T47D (cell line): ENCODE measurements at places on chromosomes 12 and 14.

GRCh38 chr12:69569236-69569635 lies 16.0 kb upstream of the CCT2 start:
- no peak for DNase-seq

DNA sequence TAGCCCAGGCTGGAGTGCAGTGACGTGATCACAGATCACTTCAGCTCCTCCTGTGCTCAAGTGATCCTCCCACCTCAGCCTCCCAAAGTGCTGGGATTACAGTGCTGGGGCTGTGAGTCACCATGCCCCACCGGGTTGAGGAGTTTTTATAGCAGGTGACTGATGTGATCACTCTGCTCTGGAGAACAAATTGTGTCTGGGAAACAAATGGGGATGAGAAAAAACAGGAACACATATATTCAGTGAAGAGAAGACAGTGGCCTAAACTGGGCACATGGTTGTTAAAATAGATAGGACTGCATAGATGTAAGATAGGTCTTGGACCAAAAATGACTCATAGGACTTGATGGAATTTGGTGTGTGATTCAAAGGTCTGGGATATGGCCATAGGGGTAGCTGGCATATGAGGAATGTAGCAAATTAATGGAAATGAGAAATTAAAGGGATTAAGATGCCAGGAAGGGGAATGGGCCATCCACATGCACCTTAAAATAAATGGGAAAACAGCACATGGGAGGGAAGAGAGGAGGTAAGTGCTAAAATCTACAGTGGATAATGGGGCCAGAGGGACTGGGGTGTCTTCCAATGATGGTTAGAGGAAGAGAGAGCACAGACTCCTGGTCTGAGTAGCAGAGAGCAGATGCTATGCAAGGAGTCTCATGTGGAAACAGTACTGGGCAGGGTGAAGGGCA lies 11.2 kb downstream of the BCAT1 start:
- DNase-seq = no peak

DNA sequence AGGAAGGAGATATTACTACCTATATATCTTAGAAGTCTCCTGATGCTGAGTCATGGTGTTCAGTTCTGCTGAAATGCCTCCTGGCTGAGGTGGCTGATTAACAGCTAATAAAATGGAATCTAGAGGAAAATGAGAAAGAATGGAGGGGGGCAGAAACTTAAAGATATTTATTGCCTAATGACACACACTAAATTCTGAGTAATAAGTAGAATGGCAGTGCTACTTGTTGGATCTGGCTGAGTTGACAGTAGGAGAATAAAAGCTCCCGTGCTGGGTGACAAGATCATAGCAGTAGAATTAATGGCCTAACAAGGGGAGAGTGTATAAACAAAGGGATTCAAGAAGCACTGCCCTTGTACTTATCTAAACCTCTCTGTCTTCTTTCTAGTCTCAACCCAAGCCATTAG lies 137.5 kb downstream of the CNTN1 start:
- no peak for DNase-seq

GRCh38 chr14:27890259-27890658 lies 876.3 kb upstream of the FOXG1 start:
- DNase-seq = no peak

DNA sequence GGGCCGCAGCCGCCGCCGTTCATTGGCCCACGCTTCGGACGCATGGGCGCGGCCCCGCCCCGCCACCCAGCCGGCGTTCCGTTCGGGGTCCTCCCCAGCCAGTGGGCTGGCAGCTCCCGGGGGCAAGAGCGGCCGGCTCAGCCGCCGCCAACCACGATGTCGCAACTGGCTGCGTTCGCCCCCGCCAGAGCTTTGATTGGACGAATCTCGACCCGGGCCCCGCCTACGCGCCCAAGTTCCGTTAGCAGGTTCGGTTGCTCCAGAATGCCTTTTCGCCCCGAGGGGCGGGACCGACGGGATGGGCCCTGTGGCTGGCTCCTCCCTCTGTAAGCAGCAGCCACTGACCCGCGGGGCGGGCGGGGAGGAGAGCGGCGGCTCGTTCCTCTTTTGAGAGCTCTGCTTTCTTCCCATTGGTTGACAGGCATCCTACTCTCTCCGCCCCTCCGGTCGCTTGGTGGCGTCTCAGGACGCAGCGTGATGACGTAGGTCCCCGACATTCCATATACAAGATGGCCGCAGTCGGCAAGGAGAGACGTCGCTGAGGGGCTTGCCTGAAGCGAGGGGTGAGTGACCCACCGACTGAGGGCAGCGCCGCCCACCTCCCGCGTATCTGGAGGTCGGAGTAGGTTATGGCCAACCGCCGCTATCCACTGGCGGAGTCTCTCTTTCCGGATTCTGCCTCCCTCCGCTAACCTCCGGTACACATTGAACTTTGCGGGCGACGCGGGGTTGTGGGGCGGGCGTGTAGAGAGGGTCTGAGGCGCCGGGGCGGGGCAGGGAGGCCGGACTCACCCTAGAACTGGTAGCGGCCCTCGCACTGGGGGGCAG lies at the start of gene CCNK:
Gene CCNK, plus strand, starts transcription at position 493 of the 828 bp plus-strand sequence. CDS start 11,269 bp downstream, outside the sequence.
- DNase-seq = peak; percentile 100

- no peak for DNase-seq
These were observed 3.4 kb downstream of the PTHLH start for GRCh38 chr12:27968972-27969623.

DNA sequence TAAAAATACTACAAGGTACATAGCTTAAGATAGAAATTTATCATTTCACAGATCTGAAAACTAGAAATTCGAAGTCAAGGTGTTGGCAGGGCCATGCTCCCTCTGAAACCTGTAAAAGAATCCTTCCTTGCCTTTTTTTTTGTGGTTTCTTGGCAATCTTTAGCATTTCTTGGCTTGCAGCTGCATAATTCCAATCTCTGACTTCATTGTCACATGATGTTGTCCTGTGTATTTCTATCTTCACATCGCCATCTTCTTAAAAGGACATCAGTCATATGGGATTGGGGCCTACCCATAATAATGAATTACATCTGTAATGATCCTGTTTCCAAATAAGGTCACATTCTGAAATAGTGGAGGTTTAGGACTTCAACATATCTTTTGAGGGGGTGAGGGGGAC lies 250.4 kb downstream of the TMTC2 start:
- no peak for DNase-seq

DNA sequence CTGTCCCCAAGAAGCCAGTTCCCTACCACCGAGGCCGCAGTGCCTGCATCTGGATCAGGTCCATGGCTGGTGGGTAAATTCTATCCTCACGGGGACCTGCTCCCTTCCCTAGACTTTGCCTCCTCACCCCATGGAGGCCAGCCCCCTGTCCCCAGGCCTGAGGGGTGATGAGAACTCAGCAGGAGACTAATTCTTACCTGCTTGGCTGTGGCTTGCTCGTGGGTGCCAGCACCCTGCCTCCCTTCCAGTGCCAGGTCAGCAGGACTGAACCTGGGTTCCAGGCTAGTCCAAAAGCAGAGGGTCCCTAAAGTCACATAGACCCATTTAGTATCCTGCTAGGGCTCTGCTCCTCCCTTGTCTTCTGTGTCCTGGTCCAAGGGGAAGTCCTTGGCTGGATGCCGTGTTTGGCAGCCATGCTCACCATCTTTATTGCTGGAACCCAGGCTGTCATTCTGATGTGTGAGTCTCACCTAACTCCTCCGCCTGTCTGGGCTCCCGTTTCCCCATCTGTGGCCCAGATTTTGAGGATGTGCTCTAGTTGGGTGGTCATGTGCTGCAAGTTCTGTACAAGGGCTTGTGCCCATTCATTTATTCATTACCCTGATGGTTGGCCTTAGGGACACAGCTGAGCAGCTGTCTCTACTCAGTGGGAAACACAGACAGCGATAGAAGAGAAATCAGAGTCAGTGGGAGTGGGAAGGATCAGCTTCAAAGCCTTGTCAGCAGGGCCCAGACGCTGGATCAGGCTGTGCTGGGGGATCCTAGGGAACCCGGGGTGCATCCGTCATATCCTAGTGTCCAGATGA lies 949 bp downstream of the PLBD2 start:
- DNase-seq = no peak

DNA sequence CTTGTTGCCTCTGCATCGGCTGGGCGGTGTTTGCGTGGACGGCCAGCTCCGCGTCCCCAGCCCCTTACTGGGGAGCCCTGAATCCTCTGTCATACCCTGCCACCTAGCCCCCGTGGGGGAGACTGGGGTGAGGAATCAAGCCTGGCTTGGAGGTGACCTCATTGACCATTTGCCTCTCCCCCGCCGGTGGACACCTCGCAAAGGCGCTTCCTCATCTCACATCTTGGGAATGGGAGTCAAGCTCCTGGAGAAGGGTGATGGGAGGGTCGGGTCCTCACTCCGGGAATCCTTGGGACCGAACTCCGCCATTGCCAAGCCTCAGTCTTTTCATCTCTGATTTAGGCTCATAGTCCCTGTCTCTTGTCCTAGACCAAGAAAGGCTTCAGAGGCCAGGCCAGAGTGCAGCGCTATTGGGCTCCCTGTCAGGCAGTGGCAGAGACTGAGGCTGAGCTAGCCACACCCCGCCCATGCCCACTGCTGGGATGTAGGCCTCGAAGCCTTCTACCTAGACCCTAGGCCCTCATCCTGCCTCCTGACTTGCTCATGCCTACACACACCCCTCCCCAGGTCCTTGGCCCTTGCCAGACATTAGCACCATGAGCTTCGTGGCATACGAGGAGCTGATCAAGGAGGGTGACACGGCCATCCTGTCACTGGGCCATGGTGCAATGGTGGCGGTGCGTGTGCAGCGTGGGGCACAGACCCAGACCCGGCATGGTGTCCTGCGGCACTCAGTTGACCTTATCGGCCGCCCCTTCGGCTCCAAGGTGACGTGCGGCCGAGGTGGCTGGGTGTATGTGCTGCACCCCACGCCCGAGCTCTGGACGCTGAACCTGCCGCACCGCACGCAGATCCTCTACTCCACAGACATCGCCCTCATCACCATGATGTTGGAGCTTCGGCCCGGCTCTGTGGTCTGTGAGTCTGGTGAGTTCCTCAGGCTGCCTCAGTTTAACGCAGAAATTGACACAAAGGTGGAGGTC lies 678 bp downstream of the TRMT61A start:
- DNase-seq = no peak

- no peak for DNase-seq
These were observed 3.9 kb downstream of the TSPAN9 start for GRCh38 chr12:3081091-3081490.

GRCh38 chr12:123142921-123143735 lies 7.8 kb downstream of the PITPNM2 start:
- DNase-seq = no peak

- no peak for DNase-seq
These were observed 59.5 kb downstream of the CRADD start for GRCh38 chr12:93736640-93737178.

GRCh38 chr14:24066496-24067132 lies 4.7 kb upstream of the CPNE6 start:
- DNase-seq = no peak

GRCh38 chr14:99753225-99754140 lies 39.7 kb upstream of the EML1 start:
- no peak for DNase-seq

DNA sequence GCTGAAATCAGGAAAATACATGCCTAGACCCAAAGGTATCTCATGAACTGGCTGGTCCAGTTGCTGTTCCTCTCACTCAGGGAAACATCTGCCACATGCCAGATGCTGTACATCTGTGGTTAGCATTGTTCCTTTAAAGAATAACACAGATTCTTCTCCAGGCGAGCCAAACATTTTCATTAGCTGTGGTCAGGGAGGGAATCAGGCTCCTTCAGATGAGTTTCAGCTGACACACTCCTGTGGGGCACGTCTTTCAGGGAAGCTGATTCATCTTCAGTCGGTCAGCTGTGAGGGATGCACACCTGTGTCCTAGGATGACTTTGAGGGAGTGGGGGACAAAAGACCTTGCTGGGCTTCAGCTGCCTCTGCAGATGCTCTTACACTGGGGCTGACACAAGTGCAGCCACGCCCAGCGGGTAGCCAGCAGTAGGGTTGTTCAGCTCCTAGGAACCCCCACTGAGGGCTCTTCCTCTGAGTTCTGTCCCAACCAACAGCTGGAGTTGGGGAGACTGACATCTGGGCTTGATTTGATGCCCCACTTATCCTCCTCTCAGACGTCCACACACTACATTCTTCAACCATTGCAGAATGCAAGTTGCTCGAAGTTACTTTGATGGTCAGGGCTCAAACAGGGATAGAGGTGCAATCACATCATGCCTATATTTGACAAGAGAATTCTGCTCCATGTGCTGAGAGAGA lies 155.0 kb downstream of the NUAK1 start:
- DNase-seq = no peak

DNA sequence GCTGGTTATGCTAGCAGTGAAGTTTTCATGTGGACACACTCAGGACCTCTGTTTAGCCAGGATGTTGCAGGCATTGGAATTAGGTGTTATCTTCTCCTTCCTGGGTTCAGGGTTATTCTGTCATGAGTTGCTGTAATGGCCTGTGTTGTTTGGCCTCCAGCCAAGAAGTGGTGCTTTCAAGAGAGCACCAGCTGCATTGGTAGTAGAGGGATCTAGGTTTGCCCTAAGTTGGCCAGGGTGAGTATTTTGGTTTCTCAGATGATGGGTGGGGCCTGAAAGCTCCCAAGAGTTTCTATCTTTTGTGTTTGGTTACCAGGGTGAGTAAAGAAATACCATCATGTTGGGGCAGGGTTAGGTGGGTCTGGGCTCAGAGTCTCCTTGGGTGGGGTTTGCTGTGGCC lies 2.7 kb upstream of the GZMH start:
- DNase-seq = no peak

GRCh38 chr14:54785136-54785777 lies 117.4 kb downstream of the GCH1 start:
- DNase-seq = no peak

GRCh38 chr12:4443616-4444015 lies 2.0 kb downstream of the FGF6 start:
- no peak for DNase-seq

- no peak for DNase-seq
These were observed 498 bp downstream of the GPR132 start for GRCh38 chr14:105064721-105065143.

DNA sequence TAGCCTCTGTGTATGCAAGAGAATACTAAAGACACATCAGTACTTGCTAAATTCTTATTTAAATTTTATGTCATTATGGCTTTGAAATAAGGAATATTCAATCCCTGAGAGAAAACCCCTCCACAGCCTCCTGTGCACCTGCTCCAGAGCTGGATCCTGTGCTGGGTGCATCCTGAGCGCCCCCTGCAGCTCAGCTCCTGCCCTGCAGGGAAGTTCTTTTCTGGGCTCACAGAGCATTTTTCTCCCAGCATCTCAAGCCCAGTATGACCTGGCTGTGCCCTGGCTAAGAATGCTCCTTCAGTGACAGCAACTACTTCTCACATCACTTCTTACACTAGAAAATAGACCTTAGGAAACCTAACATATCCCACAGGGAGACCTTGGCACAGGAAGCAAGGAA lies 1211.7 kb downstream of the TMEM121 start:
- no peak for DNase-seq

DNA sequence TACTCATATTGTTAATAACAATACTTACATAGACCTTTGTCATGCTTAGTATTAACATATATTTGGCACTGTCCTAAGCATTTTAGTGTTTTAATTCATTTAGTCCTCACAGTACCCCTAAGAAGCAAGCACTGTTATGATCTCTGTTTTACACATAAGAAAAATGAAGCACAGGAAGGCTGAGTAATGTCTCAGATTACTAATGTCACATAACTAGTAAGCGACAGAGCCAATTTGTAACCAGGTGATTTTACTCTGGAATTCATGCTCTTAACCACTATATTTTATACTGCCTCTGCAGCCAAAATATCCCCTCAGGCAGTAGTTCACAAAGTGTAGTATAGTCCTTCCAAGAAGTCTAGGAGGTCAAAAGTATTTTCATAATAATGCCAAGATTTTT lies 20.3 kb downstream of the TMEM253 start:
- DNase-seq = no peak
